ENCODE measurements at places on chromosomes 4 and X. TPM values are rescaled to one million over a fixed set of nuclear protein-coding genes. Genes with fewer than 3 reads are reported as not detected.

DNA sequence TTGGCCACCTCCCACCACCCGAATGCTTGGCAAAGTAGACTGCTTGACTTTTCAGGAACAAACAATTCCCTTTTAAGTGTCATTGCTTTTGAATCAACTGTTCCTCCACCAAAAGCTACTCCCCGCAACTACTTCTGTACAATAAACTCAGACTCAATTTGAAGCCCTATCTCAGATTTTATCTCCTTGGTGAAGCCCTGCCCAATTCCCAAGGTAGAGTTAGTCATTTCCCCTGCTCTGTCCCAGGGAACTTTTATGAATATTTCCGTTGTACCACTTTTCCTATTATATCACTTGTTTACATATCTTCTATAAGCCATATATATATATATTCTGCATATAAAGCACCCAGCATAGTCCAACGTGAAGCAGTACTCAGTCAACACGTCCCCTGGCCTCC lies 102.8 kb downstream of the C4orf51 start:
- DNase-seq, result no peak

EDA2R gene
- polyA plus RNA-seq, result 0.92 TPM

GRCh38 chr4:52103319-52103718 lies 52.2 kb downstream of the SPATA18 start:
- DNase-seq, result no peak

EXOC1L gene
- polyA plus RNA-seq, result not detected

- no peak for DNase-seq
Measured at GRCh38 chr4:661231-661630, 12.8 kb downstream of the ATP5ME start.

DNA sequence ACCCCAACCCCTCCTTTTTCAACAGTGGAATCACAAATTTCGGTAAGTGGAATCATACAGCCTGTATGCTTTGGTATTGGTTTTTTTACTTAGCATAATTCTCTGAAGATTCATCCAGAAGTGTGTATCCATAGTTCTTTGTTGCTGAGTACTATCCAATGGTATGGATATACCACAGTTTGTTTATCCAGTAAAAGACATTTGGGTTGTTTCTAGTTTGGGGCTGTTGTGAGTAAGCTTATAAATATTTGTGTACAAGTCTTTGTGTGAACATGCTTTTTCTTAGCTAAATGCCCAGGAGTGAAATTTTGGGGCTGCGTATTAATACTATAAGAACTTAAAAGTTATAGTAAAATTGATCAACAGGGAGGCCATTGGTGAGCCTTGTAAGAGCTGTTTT lies 57.5 kb upstream of the GC start:
- no peak for DNase-seq

DNA sequence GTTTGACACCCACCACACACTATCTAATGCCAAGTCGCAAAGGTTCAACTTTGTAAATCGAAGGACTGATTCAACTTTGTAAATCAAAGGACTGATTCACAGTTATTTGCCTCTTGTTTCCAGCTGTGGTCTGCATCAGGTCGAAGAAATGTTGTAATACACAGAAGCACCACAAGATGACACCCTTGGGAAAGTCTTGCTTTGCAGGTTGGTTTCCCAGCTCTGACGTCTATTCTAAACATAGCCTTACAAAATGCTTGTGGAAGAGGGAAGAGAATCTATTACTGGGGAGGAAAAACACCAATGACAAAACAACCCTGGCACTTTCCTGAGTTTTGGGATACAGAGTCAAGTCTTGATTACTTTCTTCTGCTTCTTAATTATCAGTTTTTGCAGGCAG lies 35.3 kb downstream of the SUPT20HL1 start:
- DNase-seq, result no peak

HSPA4L gene
- 7.4 TPM for polyA plus RNA-seq

DNA sequence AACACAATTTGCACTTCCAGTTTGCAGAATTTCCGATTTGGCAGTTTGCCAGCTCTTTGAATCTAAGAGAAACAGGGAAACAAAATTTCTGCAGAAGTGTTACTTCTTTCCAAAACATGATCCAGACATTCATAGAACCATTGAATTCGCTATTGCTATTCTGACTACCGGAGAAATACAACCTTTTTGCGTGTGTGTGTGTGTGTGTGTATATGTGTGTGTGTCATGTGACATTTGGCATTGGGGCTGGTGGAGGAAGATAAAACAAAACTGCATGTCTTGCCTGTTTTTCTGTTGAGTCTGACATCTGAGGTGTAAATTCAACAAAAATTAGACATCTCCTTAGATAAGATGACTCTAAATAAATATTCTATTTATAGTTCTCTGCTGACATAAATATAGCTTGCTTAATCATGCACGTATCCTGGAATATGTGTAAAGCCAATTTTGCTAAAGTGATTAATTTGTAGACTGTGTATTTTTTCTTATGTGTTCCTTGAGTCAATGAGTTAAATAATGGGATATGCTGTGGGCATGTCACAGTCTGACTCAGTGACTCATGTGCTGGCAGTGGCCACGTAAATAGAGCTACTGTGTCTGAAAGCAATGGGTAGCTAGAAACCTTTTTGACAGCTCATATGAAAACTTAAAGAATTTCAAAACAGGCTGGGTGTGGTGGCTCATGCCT lies 98.9 kb downstream of the HPGD start:
- DNase-seq, result peak; percentile 6

EREG gene
- polyA plus RNA-seq, result not detected

DNA sequence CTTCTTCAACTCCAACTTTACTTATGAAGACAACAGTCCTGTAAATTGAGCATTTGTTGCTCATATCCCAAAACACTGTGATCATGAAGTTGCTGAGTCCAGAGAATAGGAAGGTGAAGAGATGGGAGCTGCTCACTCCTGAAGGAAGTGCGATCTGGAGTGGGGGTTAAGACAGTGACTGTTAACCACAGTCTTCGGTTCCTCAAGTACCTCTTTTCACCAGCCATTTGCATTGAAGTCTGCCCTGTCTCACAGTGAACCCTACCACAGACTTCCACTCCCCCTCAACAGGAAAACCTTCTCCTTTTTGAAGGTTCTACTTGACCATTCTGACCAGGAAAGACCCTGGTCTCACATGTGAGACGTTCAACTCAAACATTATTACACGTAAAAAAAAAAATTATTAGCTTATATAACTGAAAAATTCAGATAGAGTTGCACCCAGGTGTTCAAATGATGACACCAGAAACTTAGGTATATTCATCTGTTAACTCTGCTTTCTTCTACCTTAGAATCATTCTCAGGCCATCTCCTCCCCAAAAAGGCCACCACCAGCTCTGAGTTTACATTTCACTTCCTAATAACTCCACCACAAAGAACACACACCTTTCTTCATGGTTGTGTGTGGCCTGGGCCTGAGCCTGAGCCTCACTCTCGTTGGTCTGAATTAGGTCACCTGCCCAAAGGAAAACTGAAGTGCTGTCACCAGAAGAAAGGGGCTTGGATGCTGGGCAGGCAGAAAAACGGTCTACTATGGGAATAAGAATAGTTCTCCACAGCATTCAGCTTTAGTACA lies 199.2 kb downstream of the DCTD start:
- DNase-seq, result no peak

SETD7 gene
- polyA plus RNA-seq, result 12.6 TPM

- no peak for DNase-seq
Measured at GRCh38 chrX:10851809-10852208, 231.4 kb upstream of the MID1 start.

MAGED4B gene
- 57.1 TPM for polyA plus RNA-seq

GRCh38 chr4:137471461-137471860 lies 60.8 kb downstream of the PCDH18 start:
- DNase-seq, result no peak

DNA sequence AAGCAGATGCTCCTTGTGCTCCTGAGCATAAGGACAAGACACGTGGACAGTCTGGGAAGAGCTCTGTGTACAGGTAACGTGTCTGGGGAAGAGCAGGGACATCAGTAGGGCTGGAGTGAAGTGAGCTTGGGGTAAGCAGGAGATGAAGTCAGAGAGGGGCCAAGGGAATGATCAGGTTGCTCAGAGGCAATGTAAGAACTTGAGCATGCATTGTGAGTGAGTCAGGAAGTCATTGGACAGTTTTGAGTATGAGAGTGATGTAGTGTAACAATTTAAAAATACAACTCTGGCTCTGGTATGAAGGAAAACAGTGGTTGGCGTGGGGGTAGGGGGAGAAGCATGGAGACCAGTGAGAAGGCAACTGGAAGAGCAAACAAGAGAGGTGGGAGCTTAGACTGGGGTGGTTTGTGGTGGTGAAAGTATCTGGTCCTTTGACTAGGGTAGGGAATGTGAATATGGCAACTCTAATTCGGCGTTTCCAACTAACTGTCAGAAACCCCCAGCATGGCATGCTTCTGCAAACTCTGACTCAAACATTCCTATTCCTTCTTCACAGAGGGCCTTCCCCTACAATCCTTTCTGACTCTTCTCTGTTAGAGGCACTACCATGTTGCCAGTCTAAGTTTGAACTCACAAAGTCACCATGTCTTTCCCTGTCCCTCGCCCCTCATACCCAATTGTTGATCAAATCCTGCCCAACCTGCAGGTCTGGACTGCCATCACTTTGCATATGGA lies 57.2 kb downstream of the STBD1 start:
- DNase-seq, result no peak

DNA sequence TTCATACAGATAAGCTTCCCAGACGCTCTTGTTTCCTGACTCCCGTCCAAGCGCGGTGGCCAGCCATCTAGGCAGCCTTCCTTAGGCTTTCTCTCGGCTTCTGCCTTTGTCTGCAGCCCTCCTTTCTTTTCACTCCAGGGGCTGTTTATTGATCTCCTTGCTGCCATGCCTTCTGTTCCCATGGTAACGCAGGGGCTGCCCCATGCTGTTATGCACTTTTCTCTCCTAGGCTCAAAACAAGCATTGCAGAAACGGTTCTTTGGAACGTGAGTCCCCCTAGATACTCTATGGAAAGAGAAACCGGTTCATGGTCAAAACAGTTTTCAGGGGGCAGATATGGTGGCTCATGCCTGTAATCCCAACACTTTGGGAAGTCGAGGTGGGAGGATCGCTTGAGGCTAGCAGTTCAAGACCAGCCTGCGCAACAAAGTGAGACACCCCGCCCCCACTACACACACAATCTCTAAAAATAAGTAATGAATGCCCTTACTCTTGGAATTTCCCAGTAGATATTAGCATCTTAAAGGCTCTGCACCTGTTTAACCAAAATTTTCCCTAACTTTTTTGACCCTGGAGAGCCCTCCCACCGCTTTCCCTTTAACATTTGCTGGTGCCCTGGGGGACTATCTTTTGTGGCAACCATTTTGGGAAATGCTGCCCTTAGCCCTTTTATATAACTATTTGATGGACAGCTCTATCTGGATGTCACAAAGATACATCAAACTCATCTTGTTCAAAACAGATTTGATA lies 53.9 kb upstream of the ZNF157 start:
- DNase-seq, result no peak

CT45A2 gene
- not detected for polyA plus RNA-seq

- no peak for DNase-seq
Measured at GRCh38 chrX:96982161-96982560, 98.5 kb downstream of the RPA4 start.

GAGE2A gene
- polyA plus RNA-seq, result not detected

DNA sequence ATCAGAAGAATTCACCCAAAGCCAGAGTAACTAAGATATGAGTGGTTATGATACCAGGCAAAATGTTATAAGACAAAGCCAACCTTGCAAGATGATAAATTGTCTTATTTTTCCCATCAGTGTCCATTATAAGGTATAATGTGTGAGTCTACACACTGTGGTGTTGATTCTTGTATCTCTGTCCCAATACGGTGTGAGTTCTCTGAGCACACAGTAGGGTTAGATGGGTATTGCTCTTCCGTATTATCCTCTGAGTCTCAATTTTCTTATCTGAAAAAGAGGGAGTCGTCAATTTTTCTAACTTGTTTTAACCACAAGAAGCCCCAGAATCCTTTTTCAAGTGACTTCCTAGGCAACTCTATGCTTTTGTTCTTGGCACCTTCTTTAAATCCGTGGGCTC lies 69.9 kb downstream of the HMGB2 start:
- no peak for DNase-seq

DNA sequence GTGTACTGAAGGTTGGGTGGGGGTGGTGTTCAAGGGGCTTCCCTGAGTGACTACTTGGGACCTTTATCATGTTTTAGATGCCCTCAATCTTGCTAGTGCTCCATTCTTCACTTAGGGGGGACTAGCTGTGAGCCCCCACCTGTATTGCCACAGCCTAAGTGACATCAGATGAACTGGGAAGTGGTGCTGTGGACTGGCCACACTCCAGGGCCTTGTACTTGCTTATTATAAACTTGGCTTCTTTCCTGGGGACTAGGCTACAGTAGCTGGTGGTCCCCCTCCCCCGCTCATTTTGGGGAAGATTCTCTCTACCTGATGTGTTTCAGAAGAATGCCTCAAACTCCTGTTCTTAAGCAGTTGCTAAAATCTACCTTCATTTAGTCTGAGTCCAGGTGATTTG lies 46.7 kb upstream of the WDR1 start:
- no peak for DNase-seq

PGAM4 gene
- not detected for polyA plus RNA-seq
